ENCODE measurements at places on chromosomes 5 and 9.

DNA sequence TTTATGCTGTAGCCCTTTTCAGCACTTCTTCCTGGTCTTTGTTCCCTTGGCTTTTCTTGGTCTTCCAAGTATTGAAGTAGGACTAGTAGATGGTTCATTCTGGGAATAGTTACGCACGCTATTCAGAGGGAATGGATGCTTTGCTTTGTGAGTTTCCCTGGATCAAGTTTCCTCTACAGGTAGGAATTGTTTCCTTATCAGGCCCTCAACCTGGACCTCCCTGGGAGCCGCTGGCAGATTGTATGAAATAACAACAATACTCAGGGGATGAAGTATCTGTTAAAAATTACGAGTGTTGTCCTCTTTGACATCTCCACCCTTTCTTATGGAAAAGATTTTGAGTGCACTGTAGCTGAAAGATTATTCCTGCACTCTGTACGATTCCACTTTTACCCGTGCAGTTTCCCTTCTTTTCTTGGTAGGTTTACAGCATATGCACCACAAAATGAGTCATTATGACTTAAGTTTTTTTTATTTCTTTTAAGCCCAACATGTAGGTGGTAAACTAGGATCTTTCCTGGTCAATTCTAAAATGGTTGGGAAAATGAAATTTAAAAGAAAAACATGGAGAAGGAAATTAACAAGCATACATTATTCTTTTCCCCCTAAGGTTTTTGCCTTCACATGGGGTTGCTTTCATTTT is 57.9 kb downstream of the ARHGAP26 start:
- DNase-seq, result no peak

- DNase-seq, result no peak
These were observed 76.6 kb downstream of the PPIC start for GRCh38 chr5:122959740-122960445.

DNA sequence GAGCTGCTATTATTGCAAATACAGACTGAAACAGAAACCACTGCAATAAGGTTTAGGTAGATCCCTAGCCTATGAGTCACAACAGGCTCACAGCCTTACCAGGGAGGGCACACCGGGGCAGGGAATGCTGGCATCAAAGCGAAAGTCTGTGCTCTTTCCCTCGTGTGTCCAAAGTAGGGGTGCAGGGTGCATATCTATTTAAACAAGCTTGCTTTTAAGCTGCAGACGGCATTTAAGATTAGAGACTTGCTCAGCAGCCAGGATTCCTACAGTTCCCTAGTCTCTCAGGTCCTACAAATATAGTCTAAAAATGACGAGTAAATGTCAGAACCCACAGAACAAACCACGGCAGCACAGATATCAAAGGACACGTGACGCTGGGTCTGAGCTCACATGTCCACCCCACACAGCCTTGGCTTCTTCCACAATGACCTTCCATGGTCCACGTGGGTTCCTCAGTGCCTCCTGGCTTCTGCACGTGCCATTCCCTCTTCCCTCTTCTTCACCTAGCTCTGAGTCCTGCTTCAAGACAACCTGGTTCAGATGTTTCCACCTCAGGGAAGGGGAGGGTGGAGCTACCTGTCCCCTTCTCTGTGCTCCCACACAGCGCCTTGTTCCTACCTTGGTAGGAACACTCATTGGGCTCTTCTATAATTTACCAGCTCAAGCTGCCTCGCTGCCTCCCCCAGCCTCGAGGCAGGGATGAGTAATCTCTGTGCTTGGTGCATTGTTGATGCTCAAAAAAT is 193.2 kb downstream of the MAPKAP1 start:
- peak; percentile 70 for DNase-seq

- no peak for DNase-seq
These were observed 213.6 kb downstream of the EBF1 start for GRCh38 chr5:158886086-158886485.

GRCh38 chr5:94793113-94793815 is 174.8 kb downstream of the SLF1 start:
- DNase-seq, result peak; percentile 49

DNA sequence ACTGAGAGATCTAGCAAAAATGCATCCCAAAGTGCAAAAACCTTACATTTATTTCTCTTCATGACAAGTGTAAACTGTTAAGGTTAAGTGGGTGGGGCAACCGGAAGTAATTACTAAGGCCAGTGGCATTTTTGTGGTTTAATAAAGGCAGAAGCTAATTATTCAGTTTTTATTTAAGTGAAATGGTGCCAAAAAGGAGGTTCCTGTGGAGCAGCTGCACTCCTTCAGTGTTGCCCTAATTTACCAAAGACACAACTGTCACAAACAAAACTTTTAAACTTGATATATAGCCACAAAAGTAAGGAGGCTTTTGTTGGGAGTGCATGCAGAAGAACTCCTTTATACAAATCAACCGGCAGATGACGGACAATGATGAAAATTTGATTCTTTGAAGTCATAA is 81.6 kb downstream of the NDUFS4 start:
- DNase-seq, result peak; percentile 47

GRCh38 chr9:126781186-126782052 is 23.4 kb upstream of the ZBTB43 start:
- DNase-seq, result peak; percentile 77
